Karpas-422 (cell line): ENCODE measurements at places on chromosomes 6 and 20. TPM values are rescaled to one million over a fixed set of nuclear protein-coding genes. Genes with fewer than 3 reads are reported as not detected.

Gene TRIM10
- total RNA-seq, result not detected in 2 replicates

GRCh38 chr6:81842254-81842653 lies 89.8 kb upstream of the TENT5A start:
- no peaks in the 10 kb centered on the region for H3K27me3 ChIP-seq
- H3K4me3 ChIP-seq, result no peak overlapping the region
- H3K27ac ChIP-seq, result no peak overlapping the region
- no peak for DNase-seq
- H3K4me1 ChIP-seq, result no peaks in the 10 kb centered on the region
- no peaks in the 10 kb centered on the region for H3K36me3 ChIP-seq

DNA sequence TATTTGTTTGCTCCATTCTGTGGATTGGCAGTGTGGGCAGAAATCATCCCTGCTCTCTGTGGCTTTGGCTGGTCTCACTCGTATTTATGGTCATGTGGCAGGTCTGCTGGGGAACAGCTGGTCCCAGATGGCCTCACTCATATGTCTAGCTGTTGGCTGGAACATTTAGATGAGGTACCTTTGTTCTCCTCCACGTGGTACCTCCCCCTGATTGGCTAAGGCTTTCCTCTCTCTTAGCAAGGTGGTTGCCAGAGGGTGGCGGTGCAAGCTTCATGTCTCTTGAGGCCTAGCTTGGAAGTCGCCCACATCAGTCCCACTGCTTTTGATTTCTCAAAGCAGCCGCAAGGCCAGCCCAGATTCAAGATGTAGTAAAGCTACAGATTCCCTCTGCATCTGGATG lies 348.5 kb upstream of the BTBD3 start:
- H3K27ac ChIP-seq, result no peak overlapping the region
- no peak overlapping the region for H3K4me3 ChIP-seq
- no peaks in the 10 kb centered on the region for H3K4me1 ChIP-seq
- no peaks in the 10 kb centered on the region for H3K27me3 ChIP-seq

DNA sequence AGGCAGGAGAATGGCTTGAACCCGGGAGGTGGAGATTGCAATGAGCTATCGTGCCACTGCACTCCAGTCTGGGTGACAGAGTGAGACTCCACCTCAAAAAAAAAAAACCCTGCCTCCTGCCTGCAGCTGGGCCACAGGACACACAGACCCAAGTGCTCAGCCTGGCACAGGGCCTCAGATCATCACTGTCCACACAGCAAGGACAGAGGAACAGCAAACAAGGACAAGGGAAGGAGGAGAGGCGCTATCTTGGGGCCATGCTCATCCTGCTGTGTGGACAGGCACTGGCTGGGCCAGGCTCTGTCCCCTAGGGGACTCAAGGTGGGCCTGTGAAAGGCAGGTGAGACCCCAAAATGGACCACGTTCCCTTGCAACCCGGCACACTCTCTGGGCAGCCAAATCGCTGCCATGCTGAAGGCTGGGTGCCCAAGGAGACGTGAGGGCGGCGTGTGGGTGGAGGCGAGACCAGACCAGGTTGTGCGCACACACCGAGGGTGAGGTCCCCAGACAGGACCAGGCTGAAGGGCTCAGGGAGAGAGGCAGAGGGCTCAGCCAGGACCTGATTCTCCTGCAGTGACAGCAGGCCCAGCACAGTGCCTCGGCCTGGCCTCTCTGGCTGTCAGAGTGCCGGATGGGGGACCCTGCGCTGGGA lies 9.1 kb downstream of the UCKL1 start:
- H3K4me1 ChIP-seq, result peaks cover 37% of the 10 kb centered on the region
- H3K27ac ChIP-seq, result no peak overlapping the region
- no peak overlapping the region for H3K4me3 ChIP-seq
- DNase-seq, result no peak

DNA sequence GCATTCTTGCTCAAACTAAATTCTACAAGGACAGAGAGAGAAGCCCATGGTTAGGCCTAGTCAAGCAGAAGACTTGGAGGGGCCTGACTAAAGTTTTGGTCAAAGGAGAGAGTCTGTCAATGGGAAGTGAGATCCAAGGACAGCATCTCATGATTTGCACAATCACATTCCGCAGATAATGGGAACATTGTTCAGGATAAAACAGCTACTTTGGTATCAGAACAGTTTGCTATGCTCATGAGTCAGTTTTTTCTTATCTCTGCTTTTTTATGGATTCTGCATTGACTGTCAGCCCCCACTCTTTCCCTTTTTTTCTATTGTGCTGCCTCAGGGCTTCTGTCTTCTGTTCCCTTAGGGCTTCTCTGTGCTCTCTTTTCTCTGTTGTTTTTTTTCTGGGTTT lies 28.6 kb downstream of the AKAP7 start:
- H3K27me3 ChIP-seq, result no peaks in the 10 kb centered on the region
- H3K36me3 ChIP-seq, result no peaks in the 10 kb centered on the region
- no peaks in the 10 kb centered on the region for H3K4me1 ChIP-seq
- no peak for DNase-seq
- no peak overlapping the region for H3K4me3 ChIP-seq

Gene SPTLC3
- not detected in 2 replicates for total RNA-seq

- DNase-seq, result no peak
- peaks cover 7% of the 10 kb centered on the region; the same call in 1 of the 2 replicates for H3K36me3 ChIP-seq
- no peak overlapping the region for H3K27ac ChIP-seq
- H3K4me1 ChIP-seq, result peaks cover 8% of the 10 kb centered on the region
Measured at GRCh38 chr6:20447157-20447556, 45.5 kb downstream of the E2F3 start.

- H3K4me3 ChIP-seq, result peak overlapping the region; percentile 50; the same call in 1 of the 2 replicates
- peak; percentile 83 for DNase-seq
- H3K27ac ChIP-seq, result peak overlapping the region; percentile 96
- no peaks in the 10 kb centered on the region for H3K36me3 ChIP-seq
- no peaks in the 10 kb centered on the region for H3K27me3 ChIP-seq
Measured at GRCh38 chr6:106516616-106517015, 112.7 kb downstream of the RTN4IP1 start.

DNA sequence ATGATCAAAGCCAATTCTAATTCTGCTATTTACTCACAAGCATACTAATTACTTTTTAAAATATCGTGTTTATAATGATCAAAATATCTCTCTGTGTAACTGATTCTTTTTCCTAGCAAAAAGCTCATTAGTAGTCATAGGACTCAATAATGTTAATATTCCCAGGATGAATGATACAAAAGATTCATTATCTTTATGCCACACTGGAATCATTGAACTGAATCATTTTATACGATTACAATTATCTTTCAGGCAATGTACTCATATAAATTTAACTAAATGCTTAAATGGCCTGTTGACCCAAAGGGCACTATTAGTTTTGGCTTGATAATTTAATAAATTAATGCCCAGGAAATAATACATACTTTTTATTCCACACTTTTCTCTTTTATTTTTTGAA lies 96.3 kb downstream of the EYS start:
- no peak overlapping the region for H3K4me3 ChIP-seq
- H3K36me3 ChIP-seq, result no peaks in the 10 kb centered on the region
- no peaks in the 10 kb centered on the region for H3K4me1 ChIP-seq
- DNase-seq, result no peak

Gene EYS
- not detected in 2 replicates for total RNA-seq

DNA sequence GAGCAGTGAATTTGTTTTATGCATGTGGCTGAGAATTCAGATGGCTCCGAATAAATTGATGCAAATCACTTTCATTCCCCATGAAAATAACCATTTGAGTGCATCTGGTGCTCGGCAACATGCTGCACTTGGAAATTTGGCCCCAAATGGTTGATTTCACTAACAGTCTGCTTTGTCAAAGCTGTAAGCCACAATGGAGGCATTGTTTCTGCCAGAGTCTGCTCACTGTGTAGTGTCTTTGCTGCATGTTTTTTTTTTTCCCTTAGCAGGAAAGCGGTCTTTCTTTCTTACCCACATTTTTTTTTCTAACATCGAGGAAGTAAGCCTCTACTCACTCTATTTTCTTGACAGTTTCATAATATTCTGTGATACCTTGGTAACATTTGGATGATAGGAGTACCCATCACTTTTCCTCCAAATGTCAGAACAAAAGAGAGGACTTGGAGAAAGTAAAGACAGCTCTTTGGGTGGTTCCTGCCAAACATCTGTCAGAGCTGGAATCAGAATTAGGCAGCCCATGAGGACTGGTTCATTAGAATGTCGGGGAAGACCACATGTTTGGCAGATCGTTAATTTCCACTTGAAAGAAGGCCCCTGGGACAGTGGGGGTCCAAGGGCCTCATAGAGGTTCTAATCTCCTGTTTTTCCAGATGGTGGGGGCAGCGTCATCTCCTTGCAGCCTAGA lies 149.5 kb downstream of the DOK5 start:
- H3K27me3 ChIP-seq, result no peaks in the 10 kb centered on the region
- no peaks in the 10 kb centered on the region for H3K4me1 ChIP-seq
- no peak overlapping the region for H3K4me3 ChIP-seq
- H3K36me3 ChIP-seq, result no peaks in the 10 kb centered on the region

Gene ZC2HC1B
- total RNA-seq, result not detected in 2 replicates

DNA sequence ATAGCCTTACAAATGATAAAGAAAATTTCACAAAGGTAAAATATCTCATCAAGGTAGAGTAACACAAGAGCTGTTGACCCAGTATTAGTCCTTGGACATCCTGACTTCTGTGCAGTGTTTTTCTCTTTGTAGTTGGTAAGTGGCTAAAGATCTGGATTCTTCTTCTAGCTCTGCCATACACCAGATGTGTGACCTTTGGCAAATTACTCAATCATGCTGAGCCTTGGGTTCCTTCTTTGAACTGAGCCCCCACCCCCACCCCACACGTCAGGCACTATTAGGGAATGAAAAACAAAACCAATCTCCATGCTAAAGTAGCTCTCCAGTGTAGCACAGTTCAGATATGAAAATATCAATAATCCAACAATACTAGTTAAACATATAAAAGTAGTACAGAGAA lies 15.1 kb upstream of the TRIM39 start:
- no peak overlapping the region for H3K27ac ChIP-seq
- H3K4me3 ChIP-seq, result no peak overlapping the region
